NCI-H1417 (cell line): ENCODE measurements at places on chromosomes 13 and 19.

DNA sequence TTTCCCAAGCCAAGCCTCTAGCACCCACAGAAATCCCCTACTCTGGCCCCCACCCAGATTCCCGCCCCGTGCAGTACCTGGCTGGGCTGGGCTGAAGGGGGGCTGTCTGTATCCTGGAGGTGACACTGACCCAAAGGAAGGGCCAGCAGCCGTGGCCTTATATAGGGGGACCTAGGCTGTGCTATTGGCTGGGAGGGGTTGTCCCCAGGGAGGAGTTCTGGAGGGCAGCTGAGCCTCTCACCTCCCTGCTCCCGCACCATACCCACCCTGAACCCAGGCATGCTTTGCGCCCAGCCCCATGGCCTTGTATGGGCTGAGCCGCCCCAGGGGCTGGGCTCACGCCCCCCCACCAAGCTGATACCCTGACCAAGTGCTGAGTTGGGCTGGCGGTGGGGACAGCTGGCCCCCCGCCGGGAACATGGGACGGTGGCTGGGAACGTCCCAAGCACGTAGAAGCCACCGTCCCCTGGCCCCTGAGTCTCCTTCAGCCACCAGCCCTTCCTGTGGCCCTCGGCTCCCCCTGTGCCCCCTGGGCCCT is at the start of gene CKM:
TSS of gene CKM (minus strand) at position 132 of the 538 bp plus-strand sequence. CDS start 3,162 bp downstream, outside the sequence.
- DNase-seq: no peak

- DNase-seq: no peak
Observed at GRCh38 chr13:76937281-76937820, 11.0 kb upstream of the ACOD1 start.

GRCh38 chr19:47240996-47241918 is 10.3 kb upstream of the BBC3 start:
- DNase-seq: peak; percentile 91

DNA sequence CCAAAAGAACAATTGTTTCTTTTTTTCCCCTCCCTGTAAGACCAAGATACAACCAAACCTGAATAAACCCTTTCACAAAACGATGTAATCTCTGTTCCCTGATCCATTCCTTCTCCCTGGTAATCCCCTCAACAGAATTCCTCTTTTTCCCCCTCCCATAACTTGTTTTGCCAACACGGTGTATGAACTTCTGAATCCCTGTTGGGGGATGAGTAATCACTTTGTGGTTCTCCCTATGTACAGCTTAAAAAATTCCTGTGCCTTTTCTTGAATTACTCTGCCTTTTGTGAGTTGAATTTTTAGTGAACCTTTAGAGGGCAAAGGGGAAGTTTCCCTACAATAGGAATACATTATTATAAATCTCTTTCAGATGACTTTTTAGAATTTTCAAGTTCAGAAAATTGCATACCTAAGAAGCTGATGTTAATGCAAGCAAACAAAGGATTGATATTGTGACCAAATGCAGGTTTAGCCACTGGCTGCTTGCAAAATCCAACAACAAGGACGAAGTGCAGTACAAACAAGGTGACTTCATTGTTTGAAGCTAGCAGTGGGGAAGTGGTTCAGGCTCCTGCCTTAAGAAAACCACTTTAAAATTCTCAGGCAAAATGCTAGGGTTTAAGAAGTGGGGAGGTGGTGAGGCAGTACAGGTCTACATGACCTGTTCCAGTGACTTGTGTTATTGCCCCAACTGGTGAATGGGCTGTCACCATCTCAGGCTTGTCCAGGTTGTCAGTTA is 15.0 kb upstream of the EPSTI1 start:
- no peak for DNase-seq

- DNase-seq: no peak
Observed at GRCh38 chr13:22506096-22506691, 674.6 kb upstream of the SGCG start.

- DNase-seq: no peak
Observed at GRCh38 chr13:46361276-46361934, 25.6 kb downstream of the RUBCNL start.

GRCh38 chr13:91904597-91904996 is 506.2 kb downstream of the GPC5 start:
- DNase-seq: no peak

DNA sequence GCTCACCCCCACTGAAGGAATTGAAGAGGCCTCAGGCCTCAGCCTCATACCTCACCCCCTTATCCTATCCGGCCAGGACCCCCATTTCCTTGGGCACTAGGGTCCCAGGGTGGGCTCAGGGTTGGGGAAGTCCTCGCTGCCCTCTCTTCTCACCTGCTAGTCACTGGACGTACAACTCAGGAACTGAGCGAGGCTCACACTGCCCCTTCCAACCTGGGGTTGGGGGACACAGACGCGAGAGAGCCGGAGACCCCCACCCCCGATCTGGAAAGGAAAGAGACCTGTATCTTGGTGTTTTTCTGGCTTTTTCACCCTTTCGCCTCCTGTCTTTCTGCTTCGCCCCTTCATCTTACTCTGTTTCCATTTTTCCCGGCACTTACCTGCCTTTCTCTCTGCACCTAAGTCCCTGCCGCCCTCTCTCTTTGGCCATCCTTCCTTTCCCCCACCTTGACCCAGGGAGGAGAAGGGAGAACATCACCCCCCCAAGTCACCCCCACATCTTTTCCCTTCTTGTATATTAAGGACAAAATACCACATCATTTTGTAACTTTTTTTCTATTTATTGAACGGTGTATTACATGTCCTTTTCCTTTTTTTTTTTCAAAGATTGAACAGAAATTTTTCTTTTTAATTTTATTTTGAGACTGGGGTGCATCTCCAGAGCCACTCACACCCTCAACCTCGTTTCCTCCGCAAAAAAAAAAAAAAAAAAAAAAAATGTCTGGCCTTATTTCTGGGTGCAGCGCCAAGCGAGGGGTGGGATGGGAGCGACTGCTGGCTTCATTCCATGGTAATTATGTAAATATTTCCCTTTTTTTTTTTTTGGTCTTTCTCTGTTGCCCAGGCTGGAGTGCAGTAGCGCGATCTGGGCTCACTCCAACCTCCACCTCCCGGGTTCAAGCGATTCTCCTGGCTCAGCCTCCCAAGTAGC is 36.6 kb downstream of the ZSWIM4 start:
- DNase-seq: no peak

GRCh38 chr13:72537782-72538181 is 189.6 kb downstream of the MZT1 start:
- DNase-seq: no peak

- no peak for DNase-seq
Observed at GRCh38 chr13:88115976-88116375, 444.8 kb downstream of the SLITRK5 start.
